Heart right ventricle (tissue), 16 donors: ENCODE measurements at places on chromosomes 3 and 15. TPM values are rescaled to one million over a fixed set of nuclear protein-coding genes. Genes with fewer than 3 reads are reported as not detected.

CEP19 gene
- total RNA-seq, result 0.93 TPM

DNA sequence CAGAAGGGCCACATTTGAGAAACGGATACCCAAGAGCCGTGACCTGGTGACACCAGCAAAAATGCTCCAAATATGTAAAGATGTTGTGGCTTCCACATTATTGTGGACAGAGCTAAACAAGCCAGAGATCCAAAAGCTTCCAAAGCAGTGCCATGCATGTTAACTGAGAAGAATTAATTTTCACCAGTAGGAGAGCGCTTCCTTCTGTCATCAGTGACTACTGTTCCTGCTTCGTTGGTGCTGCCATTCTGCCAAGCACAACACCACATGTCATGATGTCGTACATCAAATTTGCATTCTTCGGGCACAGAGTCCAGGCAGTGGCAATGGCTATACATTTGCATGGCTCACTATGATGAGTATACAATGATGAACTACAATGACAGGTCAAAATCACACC lies 19.1 kb upstream of the CHST2 start:
- no peak for DNase-seq

DNA sequence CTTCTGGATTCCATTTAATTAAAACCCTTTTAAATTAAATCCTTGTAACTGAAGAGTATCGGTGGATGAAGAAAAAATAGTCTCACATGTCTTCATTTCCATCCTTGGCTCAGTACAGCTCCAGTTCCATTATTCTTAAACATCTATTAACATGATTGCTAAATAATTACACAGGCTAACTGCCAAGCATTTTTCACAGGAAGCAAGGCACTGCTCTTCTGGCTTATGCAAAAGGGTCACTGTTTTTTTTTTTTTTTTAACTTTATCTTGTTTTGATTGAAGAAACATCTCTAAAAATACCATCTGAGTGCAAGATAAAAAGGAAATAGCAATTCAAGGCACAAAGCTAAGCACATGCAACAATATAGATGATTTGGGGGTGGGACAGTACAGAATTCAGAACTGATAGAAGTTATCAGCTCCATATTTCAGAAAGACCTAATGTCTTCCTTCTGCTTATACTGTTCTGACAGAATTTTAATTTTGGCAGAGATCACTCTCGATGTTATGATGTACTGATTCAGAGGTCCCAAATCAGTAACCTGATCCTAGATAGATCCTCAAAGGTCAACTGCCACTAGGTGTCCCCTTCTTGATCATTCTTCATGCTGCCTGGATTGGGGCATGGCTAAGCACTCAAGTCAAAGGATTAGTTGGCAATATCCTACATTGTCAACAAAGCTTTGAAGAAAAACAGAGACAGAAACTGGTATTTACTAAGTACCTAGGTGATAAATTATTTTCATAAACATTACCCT lies 57.8 kb upstream of the ACTC1 start:
- DNase-seq, result no peak

- peak; percentile 33 for DNase-seq
These were observed 37.3 kb upstream of the CMTM8 start for GRCh38 chr3:32200992-32201758.

DNA sequence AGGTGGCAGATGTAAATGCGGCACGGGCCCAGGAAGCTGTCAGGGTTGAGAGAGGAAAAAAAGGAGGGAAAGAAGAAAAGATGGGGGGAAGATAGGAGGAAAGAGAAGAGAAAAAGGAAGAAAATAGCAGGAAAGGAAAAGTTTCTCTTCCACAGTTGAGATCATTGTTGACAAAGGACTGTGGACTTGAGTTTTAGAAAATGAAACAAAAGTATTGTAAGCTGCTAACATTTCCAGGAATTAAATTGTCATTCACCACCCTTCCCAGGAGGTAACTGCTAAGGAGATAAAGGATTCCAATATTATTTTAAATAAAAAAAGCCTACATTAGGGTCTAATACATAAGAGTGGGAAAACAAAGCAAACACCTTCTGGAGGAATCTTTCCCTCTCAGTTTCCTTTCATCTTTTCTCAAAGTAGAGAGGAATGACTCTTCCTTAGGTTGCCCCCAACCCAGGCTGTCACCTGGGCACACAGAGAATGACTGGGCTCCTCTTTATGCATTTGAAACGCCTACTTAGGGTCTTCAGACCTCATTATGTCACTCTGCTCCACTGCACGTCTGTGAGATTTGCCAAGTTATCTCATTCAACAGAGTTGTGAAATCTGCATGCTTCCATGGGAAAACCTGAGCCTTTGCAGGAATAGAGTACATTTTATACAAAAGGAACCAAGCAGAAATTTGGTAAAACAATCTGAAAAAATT lies 194.0 kb downstream of the TNIK start:
- no peak for DNase-seq
